ELR (cell line): ENCODE measurements at places on chromosomes 1 and 21.

GRCh38 chr1:8218351-8219092 is 99.4 kb upstream of the SLC45A1 start:
- DNase-seq: peak; percentile 49

- DNase-seq: peak; percentile 5
Observed at GRCh38 chr1:217563179-217563578, 67.7 kb downstream of the GPATCH2 start.

DNA sequence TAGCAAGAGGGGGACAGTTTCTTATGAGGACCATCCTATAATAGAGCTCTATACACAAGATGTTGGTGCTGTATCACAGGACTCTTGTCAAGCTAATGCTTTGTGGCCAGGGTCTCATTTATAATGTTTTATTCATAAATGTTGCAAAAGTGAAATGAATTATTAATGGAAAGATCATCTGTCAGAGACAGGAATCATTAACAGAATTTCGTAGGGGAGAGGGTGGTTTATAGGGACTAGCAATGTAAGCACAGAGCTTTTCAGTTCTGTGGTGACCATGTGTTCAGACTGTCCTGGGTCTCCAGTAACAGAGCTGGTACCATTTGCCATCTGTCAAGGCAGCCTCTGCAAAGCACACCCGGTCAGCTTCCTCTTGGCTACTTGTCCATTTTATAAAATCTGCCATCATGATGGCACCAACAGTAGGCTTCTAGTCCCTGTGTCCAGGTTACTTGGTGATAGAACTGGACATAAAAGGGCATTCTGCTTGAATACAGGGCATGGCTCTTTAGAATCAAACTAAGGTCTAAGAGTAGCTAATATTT is 36.2 kb downstream of the LPAR3 start:
- no peak for DNase-seq

- DNase-seq: no peak
Observed at GRCh38 chr1:53069663-53070327, 7.8 kb downstream of the PODN start.

DNA sequence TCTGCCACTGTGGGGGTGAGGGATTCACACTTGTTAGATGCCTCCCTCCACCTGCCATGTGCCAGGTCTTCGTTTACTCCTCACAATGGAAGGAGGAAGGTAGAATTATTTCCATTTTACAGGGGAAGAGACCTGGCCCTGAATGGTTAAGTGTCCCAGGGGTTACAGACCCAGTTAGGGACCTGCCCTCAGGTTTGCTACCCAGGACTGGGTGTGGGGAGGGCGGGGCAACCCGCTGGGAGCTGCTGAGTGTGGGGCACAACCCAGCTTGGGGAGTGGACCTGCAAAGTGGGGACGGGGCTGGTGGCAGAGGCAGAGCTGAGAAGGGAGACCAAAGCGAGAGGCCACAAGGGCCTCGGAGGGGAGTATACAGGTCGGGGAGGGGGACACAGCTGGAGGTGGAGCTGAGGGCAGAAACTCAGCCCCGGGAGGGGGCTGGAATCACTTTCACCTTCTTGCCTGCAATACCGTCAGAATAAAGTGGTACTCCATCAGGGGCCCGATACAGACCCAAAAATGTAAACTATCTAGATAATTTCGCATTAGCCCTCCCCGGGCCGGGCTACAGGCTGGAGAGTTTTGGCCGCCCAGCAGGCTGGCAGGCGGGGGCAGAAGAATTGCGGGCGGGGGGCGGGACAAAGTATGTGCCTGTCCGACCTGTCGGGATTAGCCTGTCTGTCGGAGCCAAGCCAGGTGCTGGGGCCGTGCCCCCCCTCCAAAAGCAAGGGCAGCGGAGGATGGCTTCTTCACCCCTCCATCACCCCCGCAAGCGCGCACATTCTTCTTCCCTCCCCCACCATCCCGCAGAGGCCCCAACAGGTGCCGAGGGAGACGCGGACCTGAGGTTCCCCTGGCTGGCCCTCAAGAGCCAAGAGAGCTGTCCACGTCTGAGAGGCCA is 1.4 kb downstream of the RSPO1 start:
- DNase-seq: no peak

GRCh38 chr1:219428651-219429050 is 184.3 kb downstream of the ZC3H11B start:
- DNase-seq: no peak

DNA sequence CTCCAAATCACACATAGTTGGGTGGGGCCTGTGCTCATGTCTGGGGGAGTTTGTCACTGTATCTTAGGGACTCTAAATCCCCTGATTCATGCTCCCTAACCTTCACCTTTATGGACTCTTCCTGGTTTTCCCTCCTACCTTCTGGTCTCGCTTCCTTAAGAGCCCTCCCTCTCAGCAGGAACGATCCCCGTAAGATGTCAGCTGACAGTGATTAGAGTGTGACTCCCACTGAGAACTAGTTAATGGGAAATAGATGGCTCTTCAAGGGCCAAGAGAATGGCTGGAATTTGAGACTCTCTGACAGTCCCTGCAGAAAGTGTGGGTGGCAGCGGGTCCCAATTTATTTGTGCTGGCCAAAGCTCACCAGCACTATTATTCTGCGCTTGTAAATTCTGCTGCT is 22.0 kb downstream of the LYPD8 start:
- no peak for DNase-seq

DNA sequence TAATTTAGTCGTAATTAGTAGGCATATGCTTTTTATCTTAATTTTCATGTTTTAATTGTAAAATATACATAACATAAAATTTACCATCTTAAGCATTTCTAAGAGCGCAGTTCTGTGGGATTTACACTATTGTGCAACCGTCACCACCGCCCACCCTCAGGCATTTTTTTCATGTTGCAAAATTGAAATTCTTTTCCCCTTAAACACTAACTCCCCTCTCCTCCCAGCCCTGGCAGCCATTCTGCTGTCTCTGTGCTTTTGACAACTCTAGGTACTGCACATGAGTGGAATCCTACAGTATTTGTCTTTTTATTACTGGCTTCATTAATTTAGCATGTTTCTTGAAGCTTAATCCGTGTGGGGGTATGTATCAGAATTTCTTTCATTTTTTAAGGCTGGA is 7.8 kb downstream of the PIK3CD start:
- DNase-seq: peak; percentile 85

GRCh38 chr1:91804546-91805023 is 81.4 kb downstream of the TGFBR3 start:
- DNase-seq: peak; percentile 69

DNA sequence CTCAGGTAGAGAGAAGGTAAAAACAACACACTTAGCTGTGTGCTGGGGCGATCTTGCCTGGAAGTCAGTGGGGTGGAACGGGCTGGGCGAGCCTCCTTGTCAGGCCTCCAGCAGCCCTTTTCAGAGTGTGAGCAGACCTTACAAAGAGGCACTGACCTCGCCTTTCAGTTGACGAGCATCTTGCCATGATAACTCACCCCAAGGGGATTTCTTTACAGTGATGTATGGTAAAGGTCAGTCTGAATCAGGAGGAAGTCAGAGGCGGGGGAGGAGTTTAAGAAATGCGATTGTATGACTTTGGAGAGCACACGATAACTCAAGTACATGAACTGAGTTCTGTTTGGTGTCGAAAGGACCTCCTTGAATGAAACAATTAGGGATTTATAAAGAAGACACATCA is 326.5 kb upstream of the PROX1 start:
- no peak for DNase-seq

GRCh38 chr1:70353601-70354331 is 756 bp downstream of the ANKRD13C start:
- peak; percentile 91 for DNase-seq

GRCh38 chr1:1624443-1625403 is 7.2 kb upstream of the MMP23B start:
- DNase-seq: no peak

DNA sequence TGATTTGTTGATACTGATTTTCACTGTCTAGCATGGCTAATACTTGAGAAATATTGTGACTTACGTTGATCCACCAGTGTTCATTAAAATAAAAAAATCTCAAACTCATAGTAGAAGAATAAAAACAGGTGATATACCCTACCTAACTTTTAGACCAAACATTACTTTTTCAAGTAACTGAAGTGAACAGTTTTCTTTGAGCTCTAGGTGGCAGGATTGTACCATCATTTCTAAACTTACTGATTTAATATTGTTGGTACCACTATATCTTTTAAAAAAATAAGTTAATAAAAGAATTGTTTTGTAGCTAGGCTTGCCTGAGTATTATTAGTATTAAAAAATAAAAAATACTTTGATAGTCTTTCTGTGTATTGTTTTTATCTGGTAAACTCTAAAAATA is 21.5 kb downstream of the CDC73 start:
- DNase-seq: peak; percentile 42

DNA sequence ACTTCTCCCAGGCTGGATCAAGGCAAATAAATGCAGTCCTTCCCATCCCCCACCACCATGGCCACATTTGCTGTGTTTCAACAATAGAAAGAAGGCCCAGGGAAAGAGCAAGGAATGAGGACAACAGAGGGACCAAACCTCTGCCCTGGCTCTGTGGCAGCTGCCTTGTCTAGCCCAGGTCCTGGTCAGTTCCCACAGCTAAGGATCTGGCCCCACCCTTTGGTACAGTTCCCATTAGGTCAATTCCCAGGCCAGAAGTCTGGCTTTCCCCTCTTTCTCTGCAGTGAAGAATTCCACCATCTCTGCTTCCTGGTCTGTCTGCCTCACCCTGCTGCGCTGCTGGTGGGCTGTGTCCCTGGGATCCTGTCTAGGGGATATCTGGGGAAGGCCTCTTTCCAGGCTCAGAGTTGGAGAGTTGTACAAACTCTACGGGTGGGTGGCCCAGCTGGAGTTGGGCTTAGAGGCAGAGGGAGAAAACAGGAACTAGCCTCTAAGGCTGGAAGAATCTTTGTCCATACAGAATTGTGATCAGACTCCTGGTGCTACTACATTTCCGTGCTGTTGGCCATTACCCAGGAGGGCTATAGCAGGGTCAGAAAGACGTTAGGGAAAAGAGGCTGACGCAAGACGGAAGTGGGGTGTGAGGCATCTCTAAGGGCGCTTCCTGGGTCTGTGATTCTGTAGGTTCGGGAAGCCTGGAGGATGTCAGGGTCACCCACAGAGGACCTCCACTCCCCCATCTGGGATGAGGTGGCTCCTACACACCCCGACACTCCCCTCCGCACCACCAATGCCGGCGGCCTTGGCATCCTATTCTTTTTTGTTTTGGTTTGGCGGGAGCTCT is 953 bp upstream of the NDUFS2 start:
- DNase-seq: peak; percentile 92

- no peak for DNase-seq
Observed at GRCh38 chr1:110668549-110668948, 6.2 kb downstream of the KCNA3 start.

DNA sequence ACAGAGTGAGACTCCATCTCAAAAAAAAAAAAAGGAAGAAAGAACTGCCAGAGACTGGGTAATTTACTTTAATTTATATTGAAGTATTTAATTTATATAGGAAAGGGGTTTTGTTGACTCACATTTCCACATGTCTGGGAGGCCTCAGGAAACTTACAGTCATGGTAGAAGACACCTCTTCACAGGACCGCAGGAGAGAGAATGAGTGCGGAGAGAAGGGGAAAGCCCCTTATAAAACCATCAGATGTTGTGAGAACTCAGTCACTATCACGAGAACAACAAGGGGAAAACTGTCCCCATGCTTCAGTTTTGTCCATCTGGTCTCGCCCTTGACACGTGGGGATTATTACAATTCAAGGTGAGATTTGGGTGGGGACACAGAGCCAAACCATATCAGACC is 25.8 kb upstream of the PPP1R8 start:
- no peak for DNase-seq

DNA sequence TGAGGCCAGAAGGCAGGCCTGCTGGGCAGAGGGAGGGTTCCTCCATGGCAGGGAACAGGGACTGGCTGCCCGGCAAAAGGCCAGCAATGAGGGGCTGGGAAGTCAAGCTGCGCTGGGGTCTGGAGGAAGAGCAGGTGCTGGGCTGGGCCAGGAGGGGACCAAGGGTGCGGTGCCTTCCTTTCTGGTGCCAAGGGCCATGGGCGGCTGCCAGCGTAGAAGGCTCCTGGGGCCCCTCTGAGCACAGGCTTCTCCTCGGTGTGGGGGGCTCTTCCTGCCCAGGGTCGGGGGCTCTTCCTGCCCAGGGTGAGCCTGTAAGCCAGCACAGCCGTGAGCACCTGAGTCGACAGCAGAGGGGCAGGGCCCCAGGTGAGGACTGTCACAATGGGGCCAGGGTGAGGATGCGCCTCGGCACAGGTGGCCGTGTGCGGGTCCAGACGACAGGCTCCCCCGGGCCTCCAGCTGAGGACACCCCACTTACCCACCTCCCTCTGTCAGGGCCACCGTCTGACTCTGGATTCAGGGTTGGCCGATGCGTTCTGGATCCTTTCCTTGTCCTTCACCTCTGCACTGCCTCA is 10.7 kb upstream of the DNMT3L start:
- DNase-seq: no peak

GRCh38 chr21:33901412-33902288 is 14.0 kb downstream of the ATP5PO start:
- peak; percentile 61 for DNase-seq

GRCh38 chr1:176515310-176515709 is 52.3 kb downstream of the PAPPA2 start:
- peak; percentile 82 for DNase-seq

DNA sequence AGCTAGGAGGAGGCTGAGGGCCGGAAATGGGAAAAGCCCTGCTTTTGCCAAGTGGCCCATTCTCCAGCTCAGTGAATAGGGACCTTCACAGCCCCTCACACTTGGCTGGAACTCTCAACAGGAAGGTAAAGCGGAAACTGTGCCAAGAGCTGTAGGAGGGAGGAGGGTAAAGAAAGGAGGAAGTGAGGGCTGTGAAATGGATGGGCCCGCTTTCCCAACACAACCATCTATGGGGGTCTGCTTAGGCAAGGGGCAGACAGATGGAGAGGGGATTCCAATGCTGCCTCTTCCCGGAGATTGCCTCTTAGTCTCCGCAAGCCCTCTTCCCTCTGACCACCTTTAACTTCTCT is 5.2 kb downstream of the INKA2 start:
- no peak for DNase-seq

DNA sequence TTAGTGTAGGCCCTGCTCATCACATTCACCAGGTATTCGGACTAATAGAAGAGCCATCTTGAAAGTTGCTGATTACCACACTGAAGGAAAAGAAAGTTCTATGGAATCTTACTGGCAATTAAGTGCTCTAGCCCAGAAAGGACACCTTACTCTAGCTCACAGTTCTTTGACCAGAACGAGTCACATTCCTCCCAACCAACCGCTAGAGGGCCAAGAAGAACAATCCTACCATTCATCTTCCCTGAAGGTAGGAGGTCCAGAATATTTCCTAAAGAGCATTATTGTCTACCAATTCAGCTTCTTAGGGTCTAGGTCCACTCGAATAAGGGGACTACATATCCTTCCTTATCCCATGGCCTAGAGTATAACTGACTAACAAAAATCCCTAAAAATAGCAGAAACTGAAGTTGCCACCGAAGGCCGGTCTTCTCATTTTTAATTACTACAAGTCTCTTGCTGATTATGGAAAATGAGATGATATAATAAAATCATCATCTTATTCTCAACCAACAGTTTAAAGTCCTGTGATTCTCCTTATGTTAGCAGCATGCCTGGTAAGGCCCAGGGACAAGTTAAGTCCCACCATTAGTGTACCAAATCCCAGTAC is 2.7 kb upstream of the FMO1 start:
- DNase-seq: peak; percentile 60

- no peak for DNase-seq
Observed at GRCh38 chr1:94058766-94059165, 62.2 kb downstream of the ABCA4 start.

- DNase-seq: no peak
Observed at GRCh38 chr1:29506678-29507225, 270.4 kb downstream of the PTPRU start.
